Ovary (tissue), 10 donors: ENCODE measurements at places on chromosomes 5 and 9. TPM values are rescaled to one million over a fixed set of nuclear protein-coding genes. Genes with fewer than 3 reads are reported as not detected.
A peak's percentile ranks its signal among the peaks of the same experiment; 100 is the strongest.

- no peaks in the 10 kb centered on the region for H3K4me1 ChIP-seq
- H3K4me3 ChIP-seq = no peak overlapping the region
- no peak for DNase-seq
These were observed 136.6 kb upstream of the EPB41L4A start for GRCh38 chr5:112555691-112556090.

GRCh38 chr5:55636683-55637082 is 75.4 kb downstream of the SLC38A9 start:
- H3K27me3 ChIP-seq = no peaks in the 10 kb centered on the region
- DNase-seq = no peak
- H3K4me3 ChIP-seq = no peak overlapping the region

DNA sequence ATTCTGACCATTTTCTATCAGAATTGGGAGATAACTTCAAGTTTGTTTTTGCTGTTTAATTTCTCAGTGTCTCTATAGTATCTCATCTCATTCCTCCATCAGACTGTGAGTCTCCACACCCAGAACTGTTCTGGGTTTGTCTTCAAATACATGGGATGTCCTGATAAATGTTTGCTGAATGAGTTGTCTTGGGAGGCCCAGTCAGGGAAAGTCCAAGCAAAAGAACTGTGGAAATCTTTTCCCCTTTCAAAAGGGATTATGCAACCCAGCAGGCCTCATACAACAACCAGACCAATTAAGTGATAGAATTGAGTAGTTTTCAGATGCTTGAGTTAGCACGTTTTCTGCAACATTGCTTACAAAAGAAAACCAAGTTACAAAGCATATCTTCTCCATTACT is 324.4 kb downstream of the BRINP1 start:
- H3K4me3 ChIP-seq = no peak overlapping the region
- no peak for DNase-seq
- H3K36me3 ChIP-seq = no peaks in the 10 kb centered on the region
- H3K27me3 ChIP-seq = no peaks in the 10 kb centered on the region
- no peak overlapping the region for H3K27ac ChIP-seq

Gene RASGRF2
- 25.0 TPM for total RNA-seq

Gene ENTREP1
- total RNA-seq = 36.9 TPM

GRCh38 chr5:149474198-149474597 is 77.0 kb downstream of the CSNK1A1 start:
- no peak overlapping the region for H3K27ac ChIP-seq
- H3K4me3 ChIP-seq = no peak overlapping the region
- H3K4me1 ChIP-seq = peaks cover 2% of the 10 kb centered on the region
- H3K27me3 ChIP-seq = no peaks in the 10 kb centered on the region

Gene CFAP90
- total RNA-seq = 1.7 TPM

DNA sequence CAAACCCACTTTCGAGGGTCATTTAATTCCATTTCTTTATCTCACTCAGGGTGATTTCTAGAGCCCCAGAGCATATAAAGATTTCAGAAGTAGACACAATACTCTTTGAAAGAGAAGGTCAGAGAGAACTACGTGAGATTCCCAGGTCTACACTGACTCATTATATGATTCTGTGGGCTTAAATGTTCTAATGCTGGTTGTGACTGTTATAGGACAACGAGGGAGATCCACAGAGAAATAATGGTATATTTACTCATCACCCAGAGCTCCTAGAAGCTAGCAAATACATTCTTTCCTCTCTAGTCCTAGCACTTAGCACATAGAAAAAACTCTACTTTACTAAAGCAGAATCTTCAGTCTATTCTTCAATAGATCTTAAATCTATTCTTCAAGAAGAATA is 39.4 kb upstream of the GRAMD2B start:
- no peak for DNase-seq
- H3K4me3 ChIP-seq = no peak overlapping the region
- no peak overlapping the region for H3K27ac ChIP-seq
- no peaks in the 10 kb centered on the region for H3K4me1 ChIP-seq
- H3K27me3 ChIP-seq = no peaks in the 10 kb centered on the region

GRCh38 chr5:17215361-17215760 is 2.1 kb upstream of the BASP1 start:
- H3K27ac ChIP-seq = no peak overlapping the region
- no peaks in the 10 kb centered on the region for H3K27me3 ChIP-seq
- peaks cover 1% of the 10 kb centered on the region for H3K4me1 ChIP-seq
- no peak for DNase-seq

- H3K36me3 ChIP-seq = no peaks in the 10 kb centered on the region
- DNase-seq = peak; percentile 90
- H3K27ac ChIP-seq = peak overlapping the region; percentile 14
- peaks cover 13% of the 10 kb centered on the region for H3K4me1 ChIP-seq
- H3K27me3 ChIP-seq = no peaks in the 10 kb centered on the region
- H3K4me3 ChIP-seq = no peak overlapping the region
These were observed 260.3 kb upstream of the KLF4 start for GRCh38 chr9:107749787-107750444.

Gene HCN1
- 0.27 TPM for total RNA-seq

DNA sequence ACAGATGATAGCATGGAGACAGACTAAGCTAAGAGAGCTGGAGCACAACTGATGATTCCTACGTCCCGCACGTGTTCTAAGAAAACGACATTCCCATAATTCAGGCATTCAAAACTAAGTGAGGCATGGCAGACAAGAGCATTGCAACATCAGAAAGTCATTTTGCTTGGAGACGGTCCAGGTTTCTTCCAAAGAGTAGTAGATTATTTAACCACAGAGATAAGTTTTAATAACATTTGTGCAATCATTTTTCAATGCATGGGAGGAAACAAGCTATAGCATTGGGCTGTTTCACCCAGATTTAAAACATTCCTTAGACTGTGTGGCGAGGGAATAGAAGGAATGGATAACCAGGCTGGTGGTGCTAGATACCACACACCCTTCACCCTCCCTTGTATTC is 117.2 kb downstream of the APBA1 start:
- no peaks in the 10 kb centered on the region for H3K27me3 ChIP-seq
- H3K4me3 ChIP-seq = no peak overlapping the region
- no peak for DNase-seq
- H3K27ac ChIP-seq = no peak overlapping the region
- peaks cover 2% of the 10 kb centered on the region for H3K4me1 ChIP-seq
- no peaks in the 10 kb centered on the region for H3K36me3 ChIP-seq

- H3K27ac ChIP-seq = no peak overlapping the region
- H3K4me3 ChIP-seq = no peak overlapping the region
- no peaks in the 10 kb centered on the region for H3K27me3 ChIP-seq
- H3K4me1 ChIP-seq = no peaks in the 10 kb centered on the region
- DNase-seq = no peak
These were observed 62.6 kb upstream of the ERBIN start for GRCh38 chr5:65863747-65864146.

Gene LRRC19
- total RNA-seq = not detected

DNA sequence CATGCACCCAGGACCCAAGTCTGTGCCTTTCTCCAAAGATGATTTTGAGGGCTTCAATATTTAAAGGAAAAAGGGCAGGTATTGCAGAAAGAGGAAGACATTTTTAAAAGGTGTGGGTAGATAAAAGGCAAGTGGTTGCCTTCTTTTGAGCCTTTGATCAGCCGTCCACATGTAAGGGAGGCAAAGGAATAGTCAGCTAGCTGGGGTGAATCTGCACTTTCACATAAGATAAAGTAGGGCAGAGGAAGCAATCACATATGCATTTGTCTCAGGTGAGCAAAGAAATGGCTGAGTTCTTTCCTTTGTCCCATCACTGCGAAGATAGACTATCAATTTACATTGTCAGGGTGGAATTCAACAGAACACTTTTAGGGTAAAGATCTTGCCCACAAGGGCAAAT is 19.9 kb downstream of the MGAT1 start:
- H3K27me3 ChIP-seq = no peaks in the 10 kb centered on the region
- DNase-seq = no peak
- H3K4me1 ChIP-seq = peaks cover 21% of the 10 kb centered on the region

Gene ASPN
- 3.8 TPM for total RNA-seq

GRCh38 chr5:143582176-143582575 is 178.7 kb upstream of the NR3C1 start:
- H3K4me1 ChIP-seq = no peaks in the 10 kb centered on the region
- DNase-seq = no peak
- H3K27me3 ChIP-seq = no peaks in the 10 kb centered on the region

- no peaks in the 10 kb centered on the region for H3K36me3 ChIP-seq
- H3K4me3 ChIP-seq = no peak overlapping the region
- H3K27ac ChIP-seq = no peak overlapping the region
- no peaks in the 10 kb centered on the region for H3K27me3 ChIP-seq
- H3K4me1 ChIP-seq = no peaks in the 10 kb centered on the region
These were observed 688.3 kb downstream of the PRR16 start for GRCh38 chr5:121152411-121152810.

DNA sequence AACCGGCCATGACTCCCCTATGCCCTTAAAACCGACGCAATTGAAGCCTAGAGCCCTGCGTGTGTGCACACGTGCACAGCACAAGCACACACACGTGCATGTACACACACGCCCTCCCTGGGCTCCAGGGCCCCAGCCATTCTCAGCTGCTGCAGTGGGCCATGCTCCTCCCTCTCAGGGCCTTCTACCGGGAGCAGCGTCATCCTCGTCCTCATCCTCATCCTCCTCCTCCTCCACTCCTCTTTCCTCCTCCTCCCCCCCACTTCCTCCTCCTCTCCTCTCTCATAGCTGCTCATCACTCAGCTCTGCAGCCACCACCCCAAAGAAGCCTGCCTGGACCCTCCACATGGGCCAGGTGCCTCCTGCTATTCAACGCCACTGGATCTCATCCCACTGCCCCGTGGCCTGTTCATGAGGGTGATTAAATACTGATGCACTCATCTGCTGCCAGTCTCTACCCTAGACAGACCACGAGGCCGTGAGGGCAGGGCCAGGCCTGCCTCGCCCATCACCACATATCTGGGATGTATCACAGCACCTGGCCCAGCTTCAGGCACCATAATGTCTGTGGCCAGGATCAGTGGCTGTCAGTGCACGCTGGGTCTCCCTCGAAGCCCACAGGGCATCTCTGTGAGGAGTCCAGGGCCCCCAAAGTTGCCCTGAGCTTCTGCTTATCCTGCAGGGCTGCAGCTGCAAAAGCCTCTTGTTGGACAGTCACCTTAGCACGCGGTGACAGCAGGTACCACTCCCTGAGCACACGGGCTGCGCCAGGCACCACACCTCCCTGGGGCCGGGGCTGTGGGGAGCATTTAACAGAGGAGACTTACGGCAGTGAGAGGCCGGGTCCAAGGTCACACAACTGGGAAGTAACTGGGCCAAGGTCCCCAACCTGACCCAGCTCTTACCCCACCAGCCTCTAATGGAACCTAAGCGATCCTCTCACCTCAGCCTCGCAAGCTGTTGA is 9.8 kb downstream of the FAM78A start:
- H3K36me3 ChIP-seq = no peaks in the 10 kb centered on the region
- H3K4me3 ChIP-seq = no peak overlapping the region
- H3K27ac ChIP-seq = no peak overlapping the region
- peak; percentile 42 for DNase-seq
- peaks cover 14% of the 10 kb centered on the region for H3K4me1 ChIP-seq
- no peaks in the 10 kb centered on the region for H3K27me3 ChIP-seq

Gene SPINK5
- total RNA-seq = 0.58 TPM

DNA sequence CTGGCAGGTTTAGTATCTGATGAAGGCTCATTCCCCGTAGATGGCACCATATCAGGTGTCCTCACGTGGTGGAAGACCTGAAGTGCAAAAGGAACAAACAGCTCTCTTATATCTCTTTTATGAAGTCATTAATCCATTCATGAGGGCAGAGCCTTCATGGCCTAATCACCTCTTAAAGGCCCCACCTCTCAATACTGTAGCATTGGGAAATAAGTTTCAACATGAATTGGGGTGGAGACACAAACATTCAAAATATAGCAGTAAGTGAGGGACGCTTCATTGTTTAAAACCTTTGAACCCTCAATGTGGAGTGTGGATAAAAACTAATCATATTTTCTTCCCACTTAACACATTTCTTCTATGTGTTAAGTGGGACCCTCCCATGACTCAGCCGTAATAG is 489.4 kb upstream of the WWC1 start:
- H3K27ac ChIP-seq = no peak overlapping the region
- no peak for DNase-seq
- H3K4me1 ChIP-seq = no peaks in the 10 kb centered on the region
- H3K4me3 ChIP-seq = no peak overlapping the region

- H3K27ac ChIP-seq = no peak overlapping the region
- no peak for DNase-seq
- H3K4me1 ChIP-seq = no peaks in the 10 kb centered on the region
- no peak overlapping the region for H3K4me3 ChIP-seq
These were observed 8.3 kb downstream of the FOXD1 start for GRCh38 chr5:73440262-73440661.

DNA sequence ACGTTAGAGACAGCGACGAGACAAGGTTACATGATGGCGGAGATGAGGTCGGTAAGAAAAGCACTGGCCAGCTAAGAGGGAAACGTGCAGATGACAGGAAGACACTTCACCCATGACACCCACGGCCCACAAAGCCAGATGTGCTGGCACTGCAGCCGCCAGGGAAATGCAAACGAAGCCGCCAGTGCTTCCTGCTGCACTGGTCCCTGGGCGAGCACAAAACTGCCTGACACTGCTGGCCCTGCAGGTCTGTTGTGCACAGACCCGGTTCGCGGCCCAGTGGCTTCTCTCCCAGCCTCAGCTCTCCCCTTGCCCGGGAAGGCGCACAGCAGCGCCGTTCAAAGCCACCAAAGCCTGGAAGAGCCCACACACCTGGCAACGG is 20.3 kb downstream of the QSOX2 start:
- no peak overlapping the region for H3K27ac ChIP-seq
- DNase-seq = no peak
- no peaks in the 10 kb centered on the region for H3K36me3 ChIP-seq
- no peaks in the 10 kb centered on the region for H3K27me3 ChIP-seq

Gene EIF4E1B
- not detected for total RNA-seq

GRCh38 chr5:178325679-178326373 is 93.2 kb upstream of the PHYKPL start:
- no peaks in the 10 kb centered on the region for H3K27me3 ChIP-seq
- no peak overlapping the region for H3K27ac ChIP-seq
- DNase-seq = peak; percentile 57

GRCh38 chr5:139668064-139668880 is 20.1 kb downstream of the CXXC5 start:
- H3K4me1 ChIP-seq = peaks cover 18% of the 10 kb centered on the region
- no peaks in the 10 kb centered on the region for H3K36me3 ChIP-seq
- no peaks in the 10 kb centered on the region for H3K27me3 ChIP-seq
- H3K27ac ChIP-seq = peak overlapping the region; percentile 66
- peak; percentile 67 for DNase-seq
- H3K4me3 ChIP-seq = peak overlapping the region; percentile 44

DNA sequence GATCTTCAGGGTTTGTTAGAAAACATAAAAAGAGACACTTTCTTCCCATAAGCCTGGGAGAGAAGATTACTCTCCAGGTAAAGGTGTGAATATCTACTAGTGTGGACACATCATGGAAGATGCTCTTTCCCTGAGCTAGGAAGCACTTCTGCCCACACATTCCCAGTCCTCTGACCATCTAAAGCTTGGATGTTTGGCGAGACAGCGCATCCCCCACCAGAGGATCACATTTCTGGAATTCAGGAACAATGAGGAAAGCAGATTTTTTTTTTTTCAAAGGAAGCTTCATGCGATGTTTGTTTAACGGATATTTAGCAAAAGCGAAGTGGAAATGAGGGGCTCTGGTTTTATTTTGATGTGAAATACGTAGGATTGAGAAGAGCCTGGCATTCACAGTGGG is 6.2 kb downstream of the SVEP1 start:
- H3K4me3 ChIP-seq = no peak overlapping the region
- H3K4me1 ChIP-seq = no peaks in the 10 kb centered on the region
- no peak for DNase-seq
- no peak overlapping the region for H3K27ac ChIP-seq
